ENCODE measurements at places on chromosomes 1 and 21. TPM values are rescaled to one million over a fixed set of nuclear protein-coding genes. Genes with fewer than 3 reads are reported as not detected.

The ADAMTSL4 gene
- 15.6 TPM for total RNA-seq

The OR2L5 gene
- not detected for total RNA-seq

The CBS gene
- total RNA-seq: 2.6 TPM

The SPRR1B gene
- 213 TPM for total RNA-seq

The ADGRL4 gene
- 10.8 TPM for total RNA-seq

The HRNR gene
- total RNA-seq: not detected

DNA sequence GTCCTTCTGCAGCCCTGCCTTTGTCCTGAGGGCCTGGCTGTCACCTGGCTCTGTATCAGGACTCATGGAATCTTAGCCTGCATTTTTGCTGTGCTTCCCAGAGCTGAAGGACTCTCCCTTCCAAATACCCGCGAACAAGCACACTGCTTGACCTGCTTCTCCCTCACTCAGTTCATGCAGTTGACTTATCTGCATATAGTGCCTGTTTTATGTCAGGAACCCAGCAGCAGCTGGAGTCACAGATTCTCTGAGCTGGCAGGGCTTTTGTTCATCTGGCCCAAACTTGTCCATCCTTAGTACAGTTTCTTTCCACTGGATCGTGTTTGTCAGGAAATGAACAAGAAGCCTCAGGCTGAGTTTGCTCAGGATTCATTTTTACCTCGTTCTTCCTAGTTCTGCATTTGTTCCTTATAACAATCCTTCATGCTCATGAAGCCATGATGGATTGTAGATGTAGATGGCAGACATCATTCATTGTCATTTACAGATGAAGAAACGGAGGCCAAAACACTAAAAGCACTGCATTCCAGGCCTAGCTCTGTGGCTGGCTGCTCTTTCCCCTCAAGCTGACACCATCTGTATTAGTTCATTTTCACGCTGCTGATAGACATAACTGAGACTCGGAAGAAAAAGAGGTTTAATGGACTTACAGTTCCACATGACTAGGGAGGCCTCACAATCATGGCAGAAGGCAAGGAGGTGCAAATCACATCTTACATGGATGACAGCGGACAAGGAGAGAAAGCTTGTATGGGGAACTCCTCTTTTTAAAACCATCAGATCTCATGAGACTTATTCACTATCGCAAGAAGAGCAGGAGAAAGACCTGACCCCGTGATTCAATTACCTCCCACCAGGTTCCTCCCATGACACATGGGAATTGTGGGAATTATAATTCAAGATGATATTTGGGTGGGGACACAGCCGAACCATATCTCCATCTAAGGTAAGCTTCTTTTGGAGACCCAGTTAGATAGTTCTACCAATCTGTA lies 150.9 kb downstream of the HIVEP3 start:
- DNase-seq: no peak

GRCh38 chr1:234315091-234315541 lies 58.1 kb upstream of the COA6 start:
- no peak for DNase-seq

DNA sequence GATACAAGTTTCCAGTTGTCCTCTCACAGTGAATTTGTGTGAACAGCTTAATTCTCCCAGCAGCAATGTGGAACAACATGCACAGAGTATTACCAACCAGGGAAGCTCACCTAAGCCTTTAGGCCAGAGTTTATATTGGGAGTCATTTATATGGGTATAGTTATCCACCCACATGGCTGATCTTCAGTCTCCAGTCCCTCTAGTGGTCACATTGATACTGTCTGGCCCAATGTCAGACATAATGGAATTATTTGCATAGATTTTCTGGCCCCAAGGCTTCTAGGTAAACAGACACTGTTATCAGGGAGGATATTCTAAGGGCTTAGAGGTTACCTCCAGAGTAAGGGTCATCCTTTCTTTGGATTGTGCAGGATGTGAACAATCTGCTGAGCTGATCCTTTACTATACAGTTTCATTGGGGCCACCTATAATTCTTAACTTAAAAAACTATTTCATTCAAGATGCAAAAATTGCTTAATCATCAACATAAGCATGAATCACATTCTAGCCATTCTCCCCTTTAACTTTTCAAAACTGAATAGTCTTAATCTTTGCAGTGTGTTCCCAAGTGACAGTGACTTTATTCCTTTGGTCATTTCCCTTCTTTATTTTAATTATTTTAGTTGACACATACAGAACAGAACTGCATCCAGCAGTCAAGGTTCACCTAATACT lies 210.9 kb downstream of the LTN1 start:
- no peak for DNase-seq

DNA sequence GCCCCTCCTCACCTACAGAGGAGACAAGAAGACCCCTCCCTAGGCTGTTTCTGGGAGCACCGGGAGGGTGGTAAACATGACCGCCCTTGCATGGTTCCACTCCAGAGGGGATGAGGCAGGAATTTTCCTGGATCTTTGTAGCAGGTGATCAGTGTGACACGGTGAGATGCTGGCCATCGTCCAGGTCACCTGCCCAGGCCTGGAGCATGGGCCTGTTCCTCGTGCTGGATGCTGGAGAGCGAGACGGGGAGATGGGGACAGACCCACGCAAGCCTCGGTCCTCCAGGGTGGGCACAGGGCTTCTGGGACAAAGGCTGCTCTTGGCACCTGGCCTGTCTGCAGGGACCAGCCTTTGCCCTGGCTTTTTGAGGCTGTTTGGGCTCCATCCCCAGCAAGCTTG lies 46.2 kb downstream of the DMRTB1 start:
- DNase-seq: no peak

GRCh38 chr1:63935143-63935542 lies 161.3 kb downstream of the ROR1 start:
- no peak for DNase-seq

DNA sequence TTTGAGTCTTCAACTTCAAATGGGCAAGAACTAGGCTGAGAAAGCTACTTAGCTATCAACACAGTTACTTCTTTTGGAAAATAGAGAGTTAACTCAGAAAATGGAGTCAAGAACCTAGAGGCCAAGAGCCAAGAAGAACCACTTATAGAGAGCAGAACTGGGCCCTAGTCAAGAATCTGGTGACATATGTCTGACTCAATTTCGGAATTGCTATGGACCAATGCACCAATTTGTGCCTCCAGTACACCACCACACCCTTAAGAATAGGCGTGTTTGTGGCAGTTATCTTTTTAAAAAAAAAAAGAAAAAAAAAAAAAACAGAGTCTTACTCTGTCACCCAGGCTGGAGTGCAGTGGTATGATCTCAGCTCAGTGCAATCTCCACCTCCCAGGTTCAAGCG lies 7.8 kb downstream of the S100A2 start:
- no peak for DNase-seq

- no peak for DNase-seq
Observed at GRCh38 chr1:10677491-10678391, 118.7 kb downstream of the CASZ1 start.

DNA sequence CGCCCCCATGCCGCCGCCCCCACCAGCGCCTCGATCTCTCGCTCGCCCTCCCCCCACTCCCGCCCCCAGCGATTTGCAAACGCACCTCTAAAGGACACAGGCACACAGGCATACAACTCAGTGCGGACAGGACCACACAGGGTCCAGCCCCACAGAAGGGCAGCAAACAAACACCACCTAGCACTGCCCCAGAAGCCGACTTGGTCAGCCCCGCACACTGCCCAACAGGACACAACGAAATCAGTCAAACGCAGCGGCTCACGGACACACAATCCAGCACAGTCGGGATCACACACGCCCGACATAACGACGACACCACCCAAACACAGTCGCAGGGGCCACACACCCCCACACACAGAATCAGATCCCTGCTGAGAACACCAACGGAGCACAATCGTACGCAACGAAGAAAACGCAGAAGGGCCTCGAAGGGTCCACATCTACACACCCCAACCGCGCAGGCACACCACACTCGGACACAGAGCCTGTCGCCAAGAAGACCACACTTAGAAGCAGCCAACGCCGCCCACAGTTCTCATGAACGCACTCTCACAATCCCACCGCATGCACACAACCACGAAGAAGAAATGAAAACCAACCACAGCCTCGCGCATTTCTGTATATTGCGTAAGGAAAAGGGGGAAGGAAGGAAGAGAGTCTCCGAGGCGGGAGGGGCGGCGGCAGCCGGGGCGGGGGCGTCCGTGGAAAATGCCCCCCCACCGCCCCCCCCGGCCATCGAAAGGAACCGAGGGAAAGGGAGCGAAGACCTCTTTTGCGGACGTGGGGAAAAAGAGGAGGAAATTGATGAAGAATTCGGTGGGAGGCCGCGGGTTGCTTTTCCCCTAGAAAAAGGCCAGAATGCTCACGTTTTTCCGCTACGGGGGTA lies 481 bp downstream of the TAL1 start:
- no peak for DNase-seq

- no peak for DNase-seq
Observed at GRCh38 chr1:227558732-227559262, 4.6 kb upstream of the ZNF678 start.

DNA sequence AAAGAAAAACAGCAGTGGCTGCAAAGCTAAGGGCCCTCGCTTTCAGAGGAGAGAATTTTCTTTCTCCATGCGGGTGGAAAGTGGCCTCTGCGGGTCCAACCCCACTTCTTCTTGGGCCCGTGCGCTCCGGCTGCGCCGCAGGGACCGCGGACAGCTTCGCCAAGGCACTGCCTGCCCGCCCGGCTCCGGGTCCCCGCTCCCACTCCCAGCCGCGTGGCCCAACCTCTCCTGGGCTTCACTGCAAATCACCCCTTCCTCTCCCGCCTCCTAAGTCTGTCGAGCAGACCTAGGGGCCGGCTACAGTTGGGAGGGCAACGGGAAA lies 1.0 kb upstream of the RUNX3 start:
- no peak for DNase-seq

GRCh38 chr1:181111559-181111958 lies 23.1 kb downstream of the IER5 start:
- no peak for DNase-seq

- no peak for DNase-seq
Observed at GRCh38 chr1:73820843-73821242, 377.1 kb downstream of the LRRIQ3 start.

DNA sequence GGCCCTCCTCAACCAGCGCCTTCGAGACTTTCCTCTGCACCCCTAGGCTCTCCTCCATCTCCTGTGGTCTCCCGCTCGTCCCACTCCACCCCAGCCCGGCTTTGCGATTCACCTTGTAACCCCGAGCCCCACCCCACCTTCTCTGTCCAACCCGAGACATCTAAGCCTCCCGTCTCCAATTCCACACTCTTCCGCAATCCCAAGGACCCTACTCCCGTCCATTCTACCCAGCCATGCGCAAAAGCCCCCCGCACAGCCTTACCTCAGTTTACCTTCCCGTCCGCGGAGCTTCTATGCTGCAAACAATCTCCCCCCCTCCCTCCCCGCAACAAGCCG lies 174 bp downstream of the SH3BP5L start:
- no peak for DNase-seq

DNA sequence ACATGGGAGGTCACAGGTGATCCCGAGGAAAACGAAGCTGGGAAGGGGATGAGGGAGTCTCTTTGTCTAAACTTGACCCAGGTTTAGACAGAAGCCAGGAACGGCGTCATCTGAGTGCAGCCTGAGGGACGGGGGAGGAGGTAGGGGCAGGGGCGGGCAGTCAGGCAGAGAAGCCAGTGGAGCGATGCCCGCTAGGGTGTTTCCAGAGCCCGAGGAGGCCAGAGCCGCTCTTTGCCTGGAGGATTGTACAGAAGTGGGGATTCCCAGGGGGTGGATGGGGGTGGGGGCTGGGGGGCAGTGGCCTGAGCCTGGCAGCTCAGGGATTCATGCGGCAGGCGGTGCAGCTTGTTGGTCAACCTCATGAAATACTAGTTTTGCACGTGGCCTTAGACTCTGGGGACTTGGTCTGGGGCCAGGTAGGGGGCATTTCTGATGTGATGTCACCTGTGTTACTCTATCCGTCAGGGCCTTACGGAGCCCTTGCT lies 58.4 kb downstream of the VPS26C start:
- no peak for DNase-seq

DNA sequence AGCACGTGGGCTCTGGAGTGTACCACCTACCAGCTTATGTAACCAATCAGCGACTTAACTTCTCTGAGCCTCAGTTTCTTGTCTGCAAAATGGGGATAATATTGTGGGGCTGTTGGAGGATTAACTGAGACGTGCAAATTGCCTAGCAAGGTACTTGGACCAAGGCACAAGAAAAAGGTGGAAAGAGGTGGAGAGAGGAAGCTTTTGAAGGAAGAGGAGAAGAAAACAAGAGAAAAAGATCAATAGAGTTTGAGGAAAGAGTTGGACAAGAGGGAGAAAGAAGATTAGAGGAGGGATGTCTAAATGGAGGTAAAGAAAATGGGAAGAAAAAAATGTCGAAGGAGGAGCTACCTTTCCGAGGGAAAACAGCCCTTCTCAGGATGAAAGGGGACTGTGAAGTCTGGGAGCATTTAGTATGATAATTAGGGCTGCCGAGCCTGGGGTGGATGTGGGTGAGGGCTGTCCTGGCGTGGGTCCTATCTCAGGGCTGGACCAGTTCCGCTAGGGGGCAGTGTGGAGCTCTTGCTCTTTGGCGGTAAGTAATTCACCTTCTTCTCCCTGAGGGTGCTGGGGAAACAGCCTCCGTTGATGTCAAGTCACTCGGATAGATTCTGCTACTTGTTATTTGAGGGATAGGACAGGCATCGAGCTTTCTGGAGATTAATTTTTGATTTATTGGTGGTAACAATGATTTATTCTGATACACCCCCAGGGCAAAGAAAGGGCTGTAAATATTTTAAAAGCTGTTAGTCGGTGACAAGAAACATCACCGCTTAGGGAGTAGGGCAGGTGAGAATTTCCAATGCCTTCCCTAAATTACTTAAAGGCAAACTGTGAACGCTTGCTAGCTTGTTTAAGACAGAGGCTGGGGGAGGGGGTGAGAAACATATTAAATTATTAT lies 79.0 kb upstream of the NFASC start:
- DNase-seq: peak; percentile 90

DNA sequence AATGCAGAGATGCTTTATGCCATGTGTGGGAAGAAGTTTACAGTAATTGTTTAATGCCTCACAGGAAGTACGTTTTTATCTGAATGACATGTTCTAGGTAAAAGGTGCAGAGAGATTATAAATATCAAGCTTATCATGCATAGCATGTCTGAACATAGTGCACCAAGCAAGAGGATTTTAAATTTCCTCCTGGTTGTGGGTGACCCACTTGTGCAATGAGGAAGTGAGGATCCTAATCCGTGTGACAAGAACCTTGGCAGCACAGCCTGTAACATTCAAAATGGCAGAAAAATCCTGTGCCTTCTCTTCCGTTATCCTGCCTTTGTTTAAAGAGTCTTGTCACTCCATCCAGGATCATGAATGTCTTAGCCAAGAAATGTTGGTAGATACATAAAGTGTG lies 75.6 kb downstream of the PLA2G4A start:
- DNase-seq: no peak

DNA sequence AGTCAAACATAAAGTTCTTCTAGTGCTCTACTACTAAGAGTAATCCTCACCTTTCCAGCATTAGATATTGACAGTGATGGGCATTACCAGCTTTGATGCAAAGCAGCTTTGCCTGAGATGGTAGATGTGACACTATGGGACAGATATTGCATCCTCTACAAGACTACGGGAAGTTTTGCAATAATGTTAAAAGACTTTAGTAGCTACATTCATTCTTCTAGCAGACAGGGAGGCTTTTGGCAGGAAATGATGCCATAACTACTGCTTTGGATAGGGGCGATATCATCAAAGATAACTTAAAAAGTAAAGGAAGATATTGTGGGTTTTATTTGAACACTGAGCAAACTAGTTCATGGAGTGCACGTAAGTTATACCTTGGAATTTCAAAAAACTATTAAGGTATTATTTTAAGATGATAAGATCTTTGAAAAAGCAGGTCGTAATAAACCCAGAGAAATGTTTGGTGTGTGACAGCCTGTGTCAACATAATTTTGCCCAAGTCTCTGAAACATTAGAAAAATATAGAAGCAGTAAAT lies 368.3 kb upstream of the TMPRSS15 start:
- no peak for DNase-seq

Data from lower leg skin (tissue), 4 donors.